GOT3 (cell line): ENCODE measurements at places on chromosomes 7 and 10.

GRCh38 chr10:127300868-127301321 is 104.5 kb upstream of the INSYN2A start:
- DNase-seq, result no peak

GRCh38 chr10:75261813-75262705 is 26.3 kb upstream of the COMTD1 start:
- no peak for DNase-seq

DNA sequence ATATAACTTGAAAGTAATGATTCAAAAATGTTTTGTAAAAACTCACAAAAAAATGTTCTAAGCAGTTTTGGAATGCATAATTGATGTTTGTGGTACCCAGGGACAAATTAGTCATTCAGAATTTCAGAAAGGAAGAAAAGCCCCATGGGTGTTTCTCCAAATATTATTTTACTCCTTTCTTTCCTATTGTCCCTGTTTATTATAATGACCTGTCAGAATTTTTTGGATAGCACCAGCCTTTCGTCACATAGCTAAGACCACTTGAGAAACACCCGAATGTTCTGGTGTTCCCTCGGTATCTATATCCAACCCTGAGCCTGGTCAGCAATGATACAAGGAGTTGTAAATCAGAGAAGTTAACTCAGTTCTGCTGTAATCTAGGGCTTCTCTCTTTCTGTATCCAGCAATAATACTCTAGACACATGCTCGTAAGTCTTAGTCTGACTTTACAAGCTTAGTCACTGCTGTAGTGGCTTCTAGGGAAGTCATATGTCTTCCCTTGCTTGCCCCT is 64.8 kb upstream of the MEOX2 start:
- DNase-seq, result no peak

GRCh38 chr10:116765648-116766081 is 23.3 kb upstream of the HSPA12A start:
- DNase-seq, result no peak

GRCh38 chr10:8489823-8490222 is 435.3 kb downstream of the GATA3 start:
- DNase-seq, result no peak
